ENCODE measurements at places on chromosomes 6 and 20. TPM values are rescaled to one million over a fixed set of nuclear protein-coding genes. Genes with fewer than 3 reads are reported as not detected.

Gene C20orf144
- total RNA-seq: 0.13 TPM

- DNase-seq: no peak
Observed at GRCh38 chr20:53097371-53097770, 125.2 kb downstream of the TSHZ2 start.

DNA sequence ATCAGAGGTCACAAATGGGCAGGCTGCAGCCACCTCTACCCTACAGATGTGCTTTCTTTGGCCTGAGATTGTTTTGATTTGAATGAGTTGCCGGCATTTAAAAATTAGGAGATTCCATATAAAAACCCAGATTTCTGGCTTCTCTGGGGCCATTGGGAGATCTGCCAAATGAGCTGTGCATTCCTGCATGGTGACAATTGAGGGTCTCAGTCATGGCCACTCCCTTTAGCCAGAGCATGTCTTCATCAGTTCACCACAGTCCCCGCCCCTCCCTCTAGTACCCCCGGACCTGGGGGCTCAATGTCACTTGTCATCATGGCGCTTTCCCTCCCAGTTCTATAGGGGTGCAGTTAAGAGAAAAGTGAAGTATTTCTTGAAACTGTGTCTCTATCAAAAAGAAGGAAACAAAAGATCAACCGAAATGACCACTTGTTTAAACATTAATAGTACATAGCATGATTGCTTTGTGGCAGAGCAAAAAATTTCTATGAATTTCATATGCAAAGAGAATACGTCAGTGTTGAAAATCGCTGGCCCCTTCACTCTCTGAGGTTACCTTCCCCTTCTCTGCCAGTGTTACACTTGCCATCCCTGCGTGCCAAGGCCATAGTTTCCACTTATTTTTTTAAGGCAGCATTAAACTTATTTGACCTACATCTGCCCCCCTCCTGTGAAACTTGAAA, 21.1 kb downstream of the EYA2 start:
- no peak for DNase-seq

DNA sequence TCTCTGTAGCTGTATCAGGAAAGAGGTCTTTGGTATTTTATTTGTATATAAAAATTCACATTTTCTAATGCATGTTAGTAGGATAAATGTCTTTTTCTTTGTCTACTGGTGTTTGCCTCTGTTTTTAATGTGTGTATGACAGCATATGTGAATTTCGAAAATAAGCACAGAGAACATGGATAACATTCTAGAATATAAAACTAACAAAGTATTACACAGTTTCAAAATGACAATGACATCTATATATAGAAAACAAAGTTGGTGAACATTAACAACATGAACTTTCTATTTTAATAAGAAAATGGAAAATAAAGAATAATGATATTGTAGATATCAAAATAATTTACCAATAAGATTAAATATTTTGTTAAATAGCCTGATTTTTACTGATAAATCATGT, 608.0 kb downstream of the COL12A1 start:
- DNase-seq: no peak

Gene KIF25
- 0.39 TPM for total RNA-seq

DNA sequence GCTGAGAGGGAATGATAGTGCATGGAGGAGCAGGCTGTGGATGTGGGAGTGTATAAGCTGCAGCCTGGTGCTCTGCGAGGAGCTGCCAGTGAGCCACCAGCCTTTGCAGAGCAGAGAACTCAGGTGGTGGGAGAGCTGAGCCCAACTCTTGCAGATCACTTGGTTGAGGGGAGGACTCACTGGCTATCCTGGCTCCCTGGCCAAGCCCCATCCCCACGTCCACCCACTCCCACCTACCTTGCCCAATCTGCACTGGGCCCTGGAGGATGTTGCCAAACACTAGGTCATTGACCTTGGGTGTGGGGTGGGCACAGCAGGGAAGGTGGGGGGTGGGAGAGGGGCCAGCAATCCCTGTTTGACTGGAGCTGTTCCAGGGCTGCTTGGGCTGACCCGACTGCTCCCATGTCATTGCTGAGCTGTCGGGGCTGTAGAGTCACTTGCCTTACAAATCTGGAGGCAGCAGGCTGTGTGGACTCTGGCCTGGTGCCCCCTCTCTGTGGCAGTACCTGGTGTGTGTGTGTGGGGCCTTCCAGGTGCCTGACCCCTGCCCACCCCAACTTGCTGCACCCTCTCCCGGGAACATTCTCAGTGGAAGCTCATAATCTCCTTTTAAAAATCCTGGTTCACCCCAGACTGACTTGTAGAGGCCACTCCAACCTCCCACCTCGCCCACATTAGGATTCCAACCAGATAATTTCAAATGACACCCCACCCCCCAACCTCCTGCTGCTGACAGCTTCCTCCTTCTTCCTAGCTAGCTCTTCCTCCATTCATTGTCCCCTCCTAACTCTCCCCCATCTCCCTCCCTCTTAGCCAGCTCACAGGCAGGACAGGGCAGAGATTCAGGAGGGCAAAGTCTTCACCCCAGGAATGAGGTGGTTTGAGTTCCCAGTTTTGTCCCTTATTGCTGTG, 162.3 kb downstream of the MRPL14 start:
- no peak for DNase-seq

Measured in A673 (cell line).